ENCODE measurements at places on chromosomes 12 and 14. TPM values are rescaled to one million over a fixed set of nuclear protein-coding genes. Genes with fewer than 3 reads are reported as not detected.

Gene JPH4
- 0.07 TPM for polyA plus RNA-seq

DNA sequence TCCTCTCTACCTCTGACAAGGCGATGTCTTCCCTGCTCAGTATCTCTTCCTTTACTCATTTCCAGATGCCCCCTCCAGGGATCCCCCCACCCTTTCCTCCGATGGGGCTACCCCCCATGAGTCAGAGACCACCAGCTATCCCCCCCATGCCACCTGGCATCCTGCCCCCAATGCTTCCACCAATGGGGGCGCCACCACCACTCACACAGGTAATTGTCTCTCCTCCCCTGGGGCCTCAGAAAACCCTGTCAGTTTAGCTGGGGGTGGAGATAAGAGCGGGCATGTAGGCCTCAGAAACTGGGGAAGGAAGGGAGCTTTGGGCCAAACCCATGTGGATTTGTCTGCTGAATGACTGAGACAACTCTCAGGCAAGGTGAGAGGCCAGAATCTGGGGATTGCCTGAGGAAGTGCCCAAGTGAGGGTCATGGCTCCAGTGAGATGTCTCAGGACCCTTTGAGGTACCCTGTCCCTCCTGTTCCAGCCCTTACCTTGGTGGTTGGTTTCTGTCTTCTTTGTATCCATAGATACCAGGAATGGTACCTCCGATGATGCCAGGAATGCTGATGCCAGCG lies 8.1 kb downstream of the PRPF40B start:
- H3K27ac ChIP-seq, result no peak overlapping the region
- H3K4me3 ChIP-seq, result no peak overlapping the region
- H3K27me3 ChIP-seq, result no peaks in the 10 kb centered on the region
- DNase-seq, result no peak
- no peaks in the 10 kb centered on the region for H3K36me3 ChIP-seq

GRCh38 chr14:105053421-105053820 lies 11.8 kb downstream of the GPR132 start:
- H3K4me3 ChIP-seq, result no peak overlapping the region
- H3K27ac ChIP-seq, result no peak overlapping the region
- peaks cover 15% of the 10 kb centered on the region for H3K4me1 ChIP-seq
- no peak for DNase-seq

- H3K27ac ChIP-seq, result peak overlapping the region; percentile 99
- H3K36me3 ChIP-seq, result peaks cover 81% of the 10 kb centered on the region
- no peak for DNase-seq
- H3K4me3 ChIP-seq, result peak overlapping the region; percentile 75
- H3K27me3 ChIP-seq, result no peaks in the 10 kb centered on the region
Observed at GRCh38 chr14:100076133-100076532, 10.9 kb downstream of the EVL start.

GRCh38 chr14:79281244-79282152 lies 929.8 kb downstream of the DIO2 start:
- no peak overlapping the region for H3K27ac ChIP-seq
- H3K27me3 ChIP-seq, result peaks cover 42% of the 10 kb centered on the region
- H3K36me3 ChIP-seq, result peaks cover 6% of the 10 kb centered on the region
- H3K4me1 ChIP-seq, result peaks cover 2% of the 10 kb centered on the region
